ENCODE measurements at places on chromosomes 11 and 22.

DNA sequence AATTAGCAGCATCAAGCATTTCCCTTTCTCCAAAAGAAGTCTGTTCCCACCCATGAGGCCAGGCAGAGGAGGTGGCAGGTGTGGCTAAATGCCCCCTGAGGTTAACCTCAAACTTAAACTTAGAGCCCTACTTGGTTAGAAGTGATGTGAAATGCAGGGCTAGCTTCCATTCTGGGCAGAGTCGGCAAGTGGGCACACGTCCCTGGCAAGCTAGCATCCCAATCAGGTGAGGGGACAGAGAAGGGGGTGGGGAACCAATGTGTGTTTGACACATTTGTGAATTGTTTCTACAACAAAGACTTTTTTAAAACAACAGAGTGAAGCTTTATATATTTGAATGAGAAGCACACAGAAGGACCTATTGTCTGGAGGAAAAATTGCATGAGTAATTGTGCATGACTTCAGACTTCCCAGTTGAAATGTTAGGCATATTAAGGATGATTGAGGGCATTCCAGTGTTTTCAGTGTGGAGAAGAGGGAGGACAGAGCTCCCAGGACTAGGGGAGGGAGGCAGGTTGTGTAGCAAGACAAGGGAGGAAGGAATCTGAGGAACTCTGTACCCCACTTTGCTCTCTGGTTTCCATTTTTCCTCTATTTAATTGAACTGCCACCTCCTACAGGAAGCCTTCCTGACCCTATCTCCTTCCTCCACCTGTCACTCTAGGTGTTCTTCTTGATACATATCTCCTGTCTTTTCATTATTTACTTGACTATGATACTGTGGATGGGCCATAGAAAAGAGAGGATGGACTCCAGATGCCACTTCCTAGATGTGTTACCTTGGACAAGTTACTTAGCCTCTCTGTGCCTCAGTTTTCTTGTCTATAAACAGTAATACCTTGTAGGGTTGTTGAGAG lies 83.3 kb upstream of the PICALM start:
- DNase-seq = peak; percentile 95

DNA sequence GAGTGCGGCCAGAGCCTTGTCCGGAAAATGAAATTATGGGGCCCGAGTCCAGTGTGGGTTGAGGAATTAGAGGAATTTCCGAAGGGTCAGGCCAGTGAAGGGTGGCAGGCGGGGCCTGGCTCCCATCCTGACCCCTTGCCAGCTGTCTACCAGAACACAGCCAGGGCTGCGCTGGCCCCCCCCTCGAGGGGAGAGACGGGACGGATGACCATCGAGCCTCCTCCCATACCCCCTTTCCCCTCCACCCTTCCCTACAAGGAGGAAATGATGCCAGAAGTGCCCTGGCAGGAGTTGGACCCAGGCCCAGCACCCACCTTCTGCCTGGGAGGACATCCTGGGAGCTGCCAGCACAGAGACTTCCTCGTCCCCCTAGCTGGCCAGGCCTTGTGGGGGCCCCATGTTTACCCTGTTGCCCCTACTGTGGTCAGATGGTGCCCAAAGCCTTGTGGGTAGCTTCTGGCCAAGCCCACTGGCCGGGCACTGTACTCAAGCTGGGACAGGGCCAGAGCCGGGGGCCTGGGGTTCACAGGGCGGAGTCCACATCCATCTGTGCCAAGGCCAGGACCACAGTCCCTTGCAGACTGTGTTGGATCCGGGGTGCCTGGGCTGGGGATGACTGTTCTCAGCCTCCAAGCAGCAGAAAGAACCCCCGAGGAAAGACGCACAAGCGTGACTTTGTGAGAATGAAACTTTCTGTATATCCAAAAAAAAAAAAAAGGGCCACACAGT lies 20.8 kb downstream of the ARVCF start:
- DNase-seq = no peak

- DNase-seq = no peak
Measured at GRCh38 chr11:28738549-28738948, 630.4 kb downstream of the METTL15 start.

GRCh38 chr11:128399251-128400121 lies 187.9 kb downstream of the ETS1 start:
- no peak for DNase-seq

DNA sequence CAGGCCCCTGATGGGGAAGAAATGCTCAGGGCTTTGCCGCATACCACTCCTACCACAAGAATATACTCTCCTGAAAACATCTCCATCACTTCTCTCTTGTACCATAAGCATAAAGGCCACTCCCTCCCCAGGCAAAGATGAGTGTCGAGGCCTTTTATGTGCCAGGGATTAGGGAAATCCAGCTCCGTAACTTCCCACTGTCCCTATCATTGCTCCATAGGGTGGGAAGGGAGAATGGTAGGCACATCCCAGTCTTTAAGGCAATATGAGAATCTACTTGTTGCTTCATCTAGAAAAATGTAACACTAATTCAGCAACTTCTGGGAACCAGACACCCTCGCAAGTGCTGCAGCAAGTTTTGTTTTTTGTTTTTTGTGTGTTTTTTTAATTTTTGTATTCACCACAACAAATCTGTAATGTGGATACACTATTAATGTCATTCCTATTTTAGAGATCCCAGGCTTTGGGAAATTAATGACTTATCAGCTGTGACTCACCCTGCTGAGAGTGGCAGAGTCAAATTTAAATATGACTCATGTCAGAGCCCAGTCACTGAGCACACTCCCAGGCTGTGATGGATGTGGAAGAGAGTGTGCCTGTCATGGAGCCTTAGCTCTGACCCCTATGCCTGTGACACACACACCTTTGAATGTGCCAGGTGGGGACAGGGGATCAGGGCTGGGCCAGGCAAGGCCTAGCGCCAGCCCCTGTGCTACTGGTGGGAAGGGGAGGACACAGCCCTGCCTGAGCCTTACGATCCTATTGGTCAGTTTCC lies 23.4 kb downstream of the PANX1 start:
- no peak for DNase-seq

DNA sequence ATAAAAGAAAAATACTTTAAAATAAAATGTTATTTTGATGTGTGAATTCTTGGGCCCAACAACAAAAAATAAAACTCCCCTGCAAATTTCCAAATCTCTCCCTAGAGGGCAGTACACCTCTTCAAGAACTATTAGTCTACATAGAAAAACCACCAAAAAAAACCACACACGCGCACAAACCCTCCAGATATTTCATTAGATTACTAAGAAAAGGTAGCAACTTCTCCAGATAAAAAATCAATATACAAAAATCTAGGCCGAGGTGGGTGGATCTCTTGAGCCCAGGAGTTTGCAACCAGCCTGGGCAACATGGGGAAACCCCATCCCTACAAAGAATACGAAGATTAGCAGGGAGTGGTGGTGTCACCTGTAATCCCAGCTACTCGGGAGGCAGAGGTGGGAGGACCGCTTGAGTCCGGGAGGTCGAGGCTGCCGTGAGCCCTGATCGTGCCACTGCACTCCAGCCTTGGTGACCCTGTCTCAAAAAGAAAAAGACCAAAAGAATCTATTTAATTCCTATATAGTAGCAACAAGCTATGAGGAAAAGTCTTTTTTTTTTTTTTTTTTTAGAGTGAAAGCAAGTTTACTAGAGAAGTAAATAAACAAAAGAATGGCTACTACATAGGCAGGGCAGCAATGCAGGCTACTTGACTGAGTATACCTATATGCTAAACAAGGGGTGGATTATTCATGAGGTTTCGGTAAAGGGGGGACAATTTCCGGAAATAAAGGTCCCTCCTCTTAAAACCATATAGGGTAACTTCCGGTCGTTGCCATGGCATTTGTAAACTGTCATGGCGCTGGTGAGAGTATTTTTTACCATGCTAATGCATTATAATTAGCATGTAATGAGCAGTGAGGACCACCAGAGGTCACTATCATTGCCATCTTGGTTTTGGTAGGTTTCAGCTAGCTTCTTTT lies 13.1 kb downstream of the B3GNT6 start:
- DNase-seq = peak; percentile 93

GRCh38 chr22:47471406-47471805 lies 709.0 kb downstream of the TBC1D22A start:
- no peak for DNase-seq

- no peak for DNase-seq
Measured at GRCh38 chr11:57406337-57406904, 16.0 kb upstream of the PRG2 start.

- no peak for DNase-seq
Measured at GRCh38 chr11:37107415-37107814, 509.4 kb upstream of the RAG2 start.

DNA sequence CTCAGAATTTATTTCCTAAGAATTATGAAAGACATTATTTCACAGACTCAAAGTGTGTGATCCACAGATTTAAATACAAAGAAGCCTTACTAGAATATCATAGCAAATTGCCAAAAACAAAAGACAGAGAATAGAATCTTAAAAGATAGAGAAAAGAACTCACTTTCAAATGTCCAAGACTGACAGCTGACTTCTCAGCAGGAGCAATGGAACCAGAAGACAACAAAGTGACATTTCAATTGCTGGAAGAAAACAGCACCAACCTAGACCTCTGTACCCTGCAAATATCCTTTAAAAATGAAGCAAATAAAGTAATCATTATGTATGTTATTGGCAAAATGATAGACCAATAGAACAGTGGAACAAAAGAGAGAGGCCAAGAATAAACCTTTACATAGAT lies 109.2 kb downstream of the TTC17 start:
- DNase-seq = no peak

DNA sequence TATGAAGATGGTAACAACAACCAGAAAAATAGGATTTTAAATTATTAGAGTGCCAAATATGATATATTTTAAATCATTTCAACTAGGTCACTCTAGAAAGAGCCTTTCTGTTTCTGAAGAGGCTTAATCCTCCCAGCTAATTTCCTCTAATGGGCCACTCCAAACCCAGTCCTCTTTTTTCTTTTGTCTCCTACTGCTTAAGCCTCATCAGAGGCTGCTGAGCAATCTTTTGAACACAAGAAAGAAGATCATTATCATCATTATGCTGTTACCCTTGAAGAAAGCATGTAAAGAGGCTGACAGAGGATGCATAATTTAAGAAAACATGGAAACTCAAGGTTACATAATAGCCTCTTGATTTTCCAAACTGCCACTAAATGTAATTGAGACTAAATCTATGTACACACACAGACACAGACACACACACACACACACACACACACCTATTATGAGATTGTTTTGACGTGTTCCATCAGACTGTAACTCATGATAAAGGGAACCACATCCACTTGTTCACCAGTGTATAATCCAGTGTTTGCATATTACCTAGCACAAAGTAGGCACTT lies 519.6 kb downstream of the METTL15 start:
- DNase-seq = no peak

DNA sequence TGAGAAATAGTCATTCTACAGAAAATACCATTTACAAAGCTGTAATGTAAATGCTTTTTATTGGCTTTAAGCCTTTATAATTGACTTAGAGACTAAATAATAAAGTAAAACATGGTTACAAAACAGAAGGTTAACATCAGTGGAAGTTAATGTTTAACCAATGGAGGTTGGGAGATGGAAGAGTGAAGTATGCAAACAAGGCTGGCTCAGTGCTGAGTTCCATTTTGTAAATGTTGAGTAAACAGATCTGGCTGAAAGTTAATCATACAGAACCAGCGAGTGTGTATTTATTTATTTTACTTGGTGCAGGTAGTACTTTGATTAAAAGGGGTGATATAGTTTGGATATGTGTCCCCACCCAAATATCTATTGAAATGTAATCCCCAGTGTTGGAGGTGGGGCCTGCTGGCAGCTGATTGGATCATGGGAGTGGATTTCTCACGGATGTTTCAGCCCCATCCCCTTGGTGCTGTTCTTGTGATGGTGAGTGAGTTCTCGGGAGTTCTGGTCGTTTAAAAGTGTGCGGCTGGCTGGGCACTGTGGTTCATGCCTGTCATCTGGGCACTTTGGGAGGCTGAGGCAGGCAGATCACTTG lies 827.4 kb downstream of the OPCML start:
- DNase-seq = no peak

DNA sequence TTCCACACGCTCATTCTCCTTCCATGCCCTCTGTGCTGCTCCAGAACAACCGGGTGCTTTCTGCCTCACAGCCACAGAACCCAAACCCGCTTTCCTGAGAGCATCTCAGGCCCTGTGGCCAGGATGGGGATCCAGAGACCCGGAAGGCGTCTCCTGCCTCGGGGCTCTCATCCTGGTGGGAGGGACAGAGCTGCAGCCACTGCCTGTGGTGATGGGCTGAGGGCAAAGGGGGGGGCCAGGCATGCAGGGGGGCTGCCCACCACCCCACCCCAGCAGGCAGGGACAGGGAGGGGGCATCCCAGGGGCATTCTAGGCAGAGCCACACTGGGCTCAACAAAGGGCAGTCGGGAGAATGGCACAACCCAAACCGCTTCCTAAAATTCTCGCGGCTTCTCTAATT lies 41.4 kb downstream of the CERK start:
- no peak for DNase-seq

DNA sequence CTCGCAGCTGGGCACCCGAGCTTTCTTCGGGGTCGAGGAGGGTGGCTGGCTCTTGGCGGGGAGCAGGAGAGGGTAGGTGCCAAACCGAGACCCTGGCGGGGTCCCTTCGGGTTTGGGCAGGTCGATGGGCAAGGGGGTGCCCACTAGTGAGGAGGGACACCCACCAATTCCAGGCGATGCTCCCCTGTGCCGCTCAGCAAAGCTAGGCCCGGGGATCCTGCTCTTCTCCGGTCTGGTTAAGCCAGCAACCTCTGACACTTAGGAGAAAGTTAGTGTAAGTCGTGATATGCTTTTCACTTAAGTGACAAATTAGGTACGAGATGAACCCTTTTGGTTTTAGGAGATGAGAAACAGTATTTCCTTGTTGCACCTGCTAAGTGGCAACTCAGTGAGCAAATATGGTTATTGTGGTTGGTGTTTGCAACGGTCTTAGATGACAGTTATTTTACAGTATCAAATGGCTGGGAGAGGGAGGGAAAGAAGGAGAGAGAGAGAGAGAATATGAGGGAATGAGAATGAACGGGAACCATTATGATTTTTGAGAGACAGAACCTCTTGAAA lies 565 bp downstream of the NUCB2 start:
- DNase-seq = peak; percentile 37

GRCh38 chr11:132238331-132238866 lies 868.0 kb downstream of the NTM start:
- DNase-seq = no peak

DNA sequence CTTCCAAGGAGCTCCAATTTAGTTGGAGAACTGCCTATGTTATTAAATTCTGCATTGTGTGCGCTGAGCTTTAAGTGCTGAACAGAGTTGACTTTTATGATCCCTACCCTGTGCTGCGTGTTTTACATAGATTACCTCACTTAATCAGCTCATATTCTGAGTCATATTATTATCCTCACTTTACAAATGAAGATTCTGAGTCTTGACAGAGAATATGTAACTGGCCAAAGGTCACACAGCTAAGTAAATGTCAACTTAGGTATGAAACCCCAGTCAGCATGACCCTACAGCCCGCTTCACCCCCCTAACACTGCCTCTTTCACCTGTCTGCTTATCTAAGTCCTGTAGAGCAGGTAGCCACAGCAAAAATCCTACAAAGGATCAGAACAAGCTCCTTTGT lies 19.8 kb upstream of the TMPRSS5 start:
- DNase-seq = no peak

DNA sequence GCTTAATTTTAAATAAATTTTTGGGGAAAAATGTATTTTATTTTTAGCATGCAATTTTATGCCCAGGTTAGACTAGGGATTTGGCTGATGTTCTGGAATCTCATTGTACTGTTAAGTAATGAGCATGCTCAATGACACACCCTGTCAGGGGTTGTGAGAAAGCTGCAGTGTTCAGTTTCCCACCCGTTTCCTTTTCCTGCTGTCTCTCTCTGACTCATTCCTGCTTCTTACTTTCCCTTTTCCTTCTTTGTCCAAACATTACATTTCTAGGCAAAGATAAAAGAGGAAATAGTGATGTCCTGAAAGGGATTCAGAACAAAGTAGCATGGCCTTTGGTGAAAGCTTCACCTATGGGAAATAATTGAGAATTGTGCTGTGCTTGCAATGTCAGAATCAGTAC lies 22.7 kb downstream of the OOSP3 start:
- no peak for DNase-seq

All from globus pallidus (tissue), 1 donor.